ENCODE measurements at places on chromosomes 6 and 20. TPM values are rescaled to one million over a fixed set of nuclear protein-coding genes. Genes with fewer than 3 reads are reported as not detected.

The SLC35B2 gene
- 67.0 TPM for total RNA-seq

The RIPPLY2 gene
- not detected for total RNA-seq

The RSPH3 gene
- total RNA-seq, result 4.6 TPM

The CSNK2B gene
- 167 TPM for total RNA-seq

The ZNF451 gene
- 10.7 TPM for total RNA-seq

The GPX5 gene
- not detected for total RNA-seq

The COL11A2 gene
- total RNA-seq, result 0.75 TPM

The MYMX gene
- not detected for total RNA-seq

The SLC52A3 gene
- total RNA-seq, result 0.38 TPM

The NRN1 gene
- 0.65 TPM for total RNA-seq

The DLL1 gene
- total RNA-seq, result 0.45 TPM

The ANKS1A gene
- total RNA-seq, result 5.9 TPM

The PTK7 gene
- total RNA-seq, result 3.7 TPM

The DSTN gene
- 806 TPM for total RNA-seq

The SIGLEC1 gene
- total RNA-seq, result not detected

The FIG4 gene
- 4.3 TPM for total RNA-seq

The KIAA0408 gene
- 6.8 TPM for total RNA-seq

The CGA gene
- 0.48 TPM for total RNA-seq

The PLG gene
- not detected for total RNA-seq

The PPP2R5D gene
- 27.6 TPM for total RNA-seq

The ADGRB3 gene
- total RNA-seq, result not detected

The ADTRP gene
- total RNA-seq, result not detected

The TRIM15 gene
- total RNA-seq, result not detected

The GTSF1L gene
- total RNA-seq, result not detected

The B3GAT2 gene
- not detected for total RNA-seq

The SYCP2L gene
- 2.0 TPM for total RNA-seq

The BMP5 gene
- total RNA-seq, result not detected

The COL10A1 gene
- total RNA-seq, result not detected

All from A549 treated with GW870086 at 1 μM for 4 hours (cell line).